Stimulated activated CD8-positive, alpha-beta memory T cell treated with anti-CD3 and anti-CD28 coated beads, Interleukin-7, amount 100 ng/mL, for 1 hour (primary cell): ENCODE measurements at places on chromosomes 1 and 21.
A peak's percentile ranks its signal among the peaks of the same experiment; 100 is the strongest.

DNA sequence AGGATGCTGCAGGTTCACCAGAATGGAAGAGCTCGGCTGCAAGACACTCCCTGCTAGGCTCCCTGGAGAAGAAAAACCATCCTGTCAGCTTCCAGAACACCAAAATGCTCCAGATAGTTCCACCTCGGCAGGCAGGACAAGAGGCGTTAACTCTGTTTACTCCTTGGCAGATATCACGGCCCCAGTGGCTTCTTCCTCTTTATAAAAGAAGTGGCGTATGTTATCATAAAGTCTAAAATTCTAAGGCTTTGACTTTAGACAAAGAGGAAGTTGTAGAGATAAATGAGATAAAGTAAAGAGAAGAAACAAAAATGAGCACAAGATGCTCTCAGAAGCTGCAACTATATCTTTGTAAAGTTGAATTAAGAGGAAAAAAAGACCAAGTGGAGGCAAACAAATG, 24.3 kb upstream of the MTF1 start:
- DNase-seq: no peak

- no peak for DNase-seq
Measured at GRCh38 chr1:206782448-206782847, 10.2 kb upstream of the IL10 start.

DNA sequence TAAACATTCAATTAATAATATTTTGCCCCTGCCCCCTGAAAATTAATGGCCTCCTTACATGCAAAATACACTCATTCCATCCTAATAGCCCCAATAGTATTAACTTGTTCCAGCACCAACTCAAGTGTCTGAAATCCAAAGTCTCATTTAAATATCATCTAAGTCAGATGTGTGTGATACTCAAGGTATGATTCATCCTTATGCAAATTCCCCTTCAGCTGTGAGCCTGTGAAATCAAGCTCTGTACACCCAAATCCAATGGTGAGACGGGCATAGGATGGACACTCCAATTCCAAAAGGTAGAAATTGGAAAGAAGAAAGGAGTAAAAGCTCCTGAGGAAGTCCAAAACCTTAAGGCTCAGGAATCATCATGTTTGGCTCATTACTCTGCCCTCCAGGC, 83.5 kb downstream of the HHAT start:
- DNase-seq: no peak

- peak; percentile 28 for DNase-seq
Measured at GRCh38 chr1:36650200-36651065, 167.7 kb upstream of the CSF3R start.

- no peak for DNase-seq
Measured at GRCh38 chr21:39313042-39313570, 326 bp downstream of the BRWD1 start.

GRCh38 chr1:115277276-115277675, 60.8 kb downstream of the NGF start:
- no peak for DNase-seq

GRCh38 chr1:25111706-25112105, 120.6 kb downstream of the SYF2 start:
- no peak for DNase-seq

DNA sequence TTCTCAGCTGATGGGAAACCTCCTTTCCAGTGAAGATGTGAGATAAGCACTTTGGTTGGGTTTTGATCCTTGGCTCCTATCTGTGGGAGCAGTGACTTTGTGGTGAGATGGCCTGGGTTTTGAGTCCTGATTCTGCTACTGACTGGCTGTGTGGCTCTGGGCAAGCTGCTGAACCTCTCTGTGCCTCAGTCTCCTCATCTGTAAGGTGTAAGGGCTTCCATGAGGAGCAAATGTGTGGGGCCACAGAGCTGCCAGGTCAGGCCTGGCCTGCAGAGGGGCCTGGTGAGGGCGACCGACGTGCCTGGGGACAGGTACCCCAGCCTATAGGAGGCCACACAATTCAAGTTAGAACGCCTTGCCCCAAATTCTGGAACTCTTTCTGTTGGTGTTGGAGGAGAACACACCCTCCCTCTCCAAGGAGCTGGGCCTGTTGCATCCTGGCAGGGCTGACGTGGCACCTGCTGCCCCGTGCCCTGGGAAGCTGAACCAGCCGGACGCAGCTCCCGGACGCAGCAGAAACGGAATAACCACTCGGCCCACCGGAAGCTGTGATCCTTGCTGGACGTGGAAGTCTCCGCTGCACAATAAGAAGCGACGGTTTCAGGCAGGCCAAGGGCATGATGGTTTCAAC, 62.7 kb downstream of the AGPAT3 start:
- DNase-seq: no peak

DNA sequence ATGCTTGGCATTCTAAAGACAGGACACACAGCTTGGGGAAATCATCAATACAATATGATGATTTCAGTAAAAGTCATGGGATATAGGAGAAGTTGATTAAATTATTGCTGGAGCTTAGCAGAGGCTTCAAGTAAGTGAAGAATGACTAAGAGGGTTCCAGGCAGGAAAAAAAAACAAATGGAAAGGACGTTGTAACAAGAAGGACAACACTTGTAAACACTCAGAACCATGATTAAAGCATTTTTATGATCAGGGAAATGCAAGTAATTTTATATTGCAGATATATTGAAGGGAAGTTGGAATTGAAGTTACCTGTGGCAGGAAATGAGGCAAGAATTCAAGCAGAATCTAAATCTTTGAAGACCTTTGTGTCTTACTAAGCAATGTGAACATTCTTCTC, 602.7 kb upstream of the NEGR1 start:
- no peak for DNase-seq

GRCh38 chr1:178051071-178051470, 42.8 kb upstream of the RASAL2 start:
- DNase-seq: no peak

GRCh38 chr1:69233463-69233862, 334.3 kb upstream of the LRRC7 start:
- DNase-seq: no peak

- DNase-seq: no peak
Measured at GRCh38 chr1:89610457-89611011, 22.4 kb upstream of the LRRC8C start.

DNA sequence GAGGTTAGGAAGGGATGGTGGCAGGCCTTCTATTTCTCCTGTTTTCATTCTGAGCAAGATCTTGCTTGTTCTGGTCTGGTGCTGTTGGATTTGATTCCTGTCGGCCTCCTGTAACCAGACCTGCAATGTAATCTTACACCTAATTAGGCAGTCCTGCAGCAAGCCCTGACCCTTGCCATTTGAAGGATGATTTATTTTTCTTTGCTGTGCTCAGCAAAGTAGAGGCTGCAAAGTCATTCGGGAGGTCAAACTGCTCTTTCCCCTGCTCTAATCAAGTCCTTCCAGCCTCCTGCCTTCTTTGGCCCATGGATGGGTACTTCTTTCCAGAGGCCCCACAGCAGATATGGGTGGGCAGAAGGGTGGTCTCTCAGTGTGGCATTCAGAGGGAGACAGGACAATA, 417.7 kb upstream of the USP24 start:
- no peak for DNase-seq

GRCh38 chr1:183353597-183353996, 64.6 kb downstream of the NMNAT2 start:
- no peak for DNase-seq

DNA sequence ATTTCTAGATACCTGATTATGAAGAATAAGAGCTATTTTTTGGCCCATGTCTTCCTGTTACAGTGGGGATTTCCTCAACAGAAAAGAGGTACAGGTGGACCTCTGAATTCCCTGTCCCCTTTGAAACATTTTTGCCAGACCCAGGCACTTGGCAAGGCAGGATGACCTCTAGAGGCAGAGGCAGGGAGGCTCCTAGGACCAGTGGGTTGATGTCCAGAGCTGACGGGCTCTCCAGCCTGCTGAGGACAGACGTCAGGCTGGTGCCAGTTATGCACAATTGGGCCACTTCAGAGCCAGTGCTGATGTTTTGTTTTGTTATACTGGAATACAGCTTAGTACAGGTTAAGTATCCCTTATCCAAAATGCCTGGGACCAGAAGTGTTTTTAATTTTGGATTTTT, 18.5 kb upstream of the A3GALT2 start:
- DNase-seq: no peak

- DNase-seq: no peak
Measured at GRCh38 chr1:227894831-227895451, 52.8 kb downstream of the WNT9A start.

- DNase-seq: no peak
Measured at GRCh38 chr1:6131561-6131960, 48.6 kb downstream of the CHD5 start.

GRCh38 chr1:97820470-97821188, 100.2 kb downstream of the DPYD start:
- no peak for DNase-seq

- DNase-seq: no peak
Measured at GRCh38 chr1:23720256-23720995, 22.8 kb upstream of the ELOA start.

DNA sequence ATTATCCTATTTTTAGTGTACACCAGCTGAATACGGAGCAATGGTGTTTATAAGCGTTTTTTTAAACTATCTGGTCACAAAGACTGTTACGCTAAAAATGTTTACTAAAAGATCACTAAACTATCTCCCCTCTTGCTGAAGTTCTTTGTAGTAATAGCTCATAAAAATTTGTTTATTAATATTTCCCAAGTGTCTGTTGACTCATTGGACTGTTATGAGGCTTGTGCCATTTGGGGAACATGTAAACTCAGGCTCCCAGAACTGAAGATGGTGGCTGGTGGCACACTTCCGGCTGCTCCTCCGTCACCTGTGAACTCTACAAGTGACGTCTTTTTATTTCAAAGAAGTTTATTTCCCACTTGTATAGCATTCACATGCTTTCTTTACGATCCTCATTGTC, 46.3 kb downstream of the AIDA start:
- DNase-seq: no peak

- DNase-seq: peak; percentile 25
Measured at GRCh38 chr21:34986561-34987500, 62.3 kb downstream of the RUNX1 start.

GRCh38 chr1:62962014-62962812, 178.3 kb downstream of the ATG4C start:
- no peak for DNase-seq

- DNase-seq: no peak
Measured at GRCh38 chr1:89866568-89866967, 45.7 kb downstream of the LRRC8D start.

- no peak for DNase-seq
Measured at GRCh38 chr1:245181158-245181517, 26.4 kb downstream of the KIF26B start.

DNA sequence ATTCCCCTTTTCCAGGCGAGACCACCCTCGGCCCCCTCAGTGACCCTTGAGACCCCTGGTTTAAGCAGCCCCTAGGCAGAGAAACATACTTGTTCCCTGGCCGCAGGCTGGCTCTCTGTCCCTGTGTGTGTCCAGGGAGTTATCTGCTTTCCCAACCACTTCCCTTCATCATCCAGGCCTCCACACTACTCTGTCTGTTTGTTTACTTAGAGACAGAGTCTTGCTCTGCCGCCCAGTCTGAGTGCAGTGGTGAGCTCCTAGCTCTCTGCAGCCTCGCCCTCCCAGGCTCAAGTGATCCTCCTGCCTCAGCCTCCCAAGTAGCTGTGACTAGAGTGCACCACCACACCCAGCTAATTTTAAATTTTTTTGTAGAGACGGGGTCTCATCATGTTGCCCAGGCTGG, 5.8 kb upstream of the VWA1 start:
- DNase-seq: no peak

- DNase-seq: no peak
Measured at GRCh38 chr21:45894906-45895777, 86.4 kb upstream of the COL6A1 start.

DNA sequence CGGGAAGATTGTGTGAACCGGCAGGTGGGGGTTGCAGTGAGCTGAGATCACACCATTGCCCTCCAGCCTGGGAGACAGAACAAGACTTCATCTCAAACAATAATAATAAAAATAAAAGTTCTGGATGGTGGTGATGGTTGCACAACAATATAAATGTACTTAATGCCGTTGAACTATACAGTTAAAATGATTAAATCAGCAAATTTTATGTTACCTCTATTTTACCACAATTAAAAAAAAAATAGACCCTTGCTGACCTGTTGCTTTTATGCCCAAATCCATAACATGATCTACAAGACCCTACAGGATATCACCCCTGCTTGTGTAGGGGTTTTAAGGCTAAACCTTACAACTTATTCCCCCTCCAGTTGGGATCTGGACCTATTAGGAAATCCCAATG, 11.8 kb upstream of the PDIK1L start:
- no peak for DNase-seq
